Activated T-cell treated with anti-CD3 and anti-CD28 coated beads for 48 hours (primary cell): ENCODE measurements at places on chromosomes 11 and 22.

DNA sequence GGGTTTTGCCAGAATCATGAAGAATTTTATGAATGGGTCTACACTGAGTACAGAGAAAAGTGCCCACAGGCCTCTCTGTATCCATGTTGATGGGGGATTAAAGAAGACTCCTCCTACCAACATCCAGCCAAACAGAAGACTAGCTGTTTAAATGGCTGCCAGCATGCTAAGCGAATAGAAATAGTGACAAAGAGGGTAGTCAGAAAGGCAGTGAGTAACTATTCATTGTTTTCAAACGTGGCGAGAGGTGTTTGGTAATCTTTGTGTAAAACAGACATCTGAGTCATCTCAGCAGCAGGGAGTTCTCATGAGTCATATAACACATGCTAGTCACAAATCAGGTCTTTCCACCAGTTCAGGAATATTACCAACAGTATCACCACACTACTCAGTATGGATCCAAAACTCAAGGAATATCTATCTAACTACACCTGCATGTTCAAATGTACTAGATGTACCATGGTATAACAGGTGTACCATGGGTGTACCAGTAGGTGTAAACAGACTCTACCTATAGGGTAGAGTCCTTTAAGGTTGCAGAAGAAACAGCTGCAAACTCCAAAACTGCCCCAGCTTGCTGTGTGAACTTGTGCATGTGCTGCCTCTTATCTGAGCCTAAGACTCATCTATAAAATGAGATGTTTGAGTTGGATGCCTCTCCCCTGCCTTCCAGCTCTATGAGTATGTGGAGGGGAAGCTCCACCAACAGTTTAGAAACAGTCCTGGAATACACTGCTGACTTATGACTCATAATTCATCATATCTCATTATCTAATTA lies 82.0 kb downstream of the SLC1A2 start:
- no peak for DNase-seq

DNA sequence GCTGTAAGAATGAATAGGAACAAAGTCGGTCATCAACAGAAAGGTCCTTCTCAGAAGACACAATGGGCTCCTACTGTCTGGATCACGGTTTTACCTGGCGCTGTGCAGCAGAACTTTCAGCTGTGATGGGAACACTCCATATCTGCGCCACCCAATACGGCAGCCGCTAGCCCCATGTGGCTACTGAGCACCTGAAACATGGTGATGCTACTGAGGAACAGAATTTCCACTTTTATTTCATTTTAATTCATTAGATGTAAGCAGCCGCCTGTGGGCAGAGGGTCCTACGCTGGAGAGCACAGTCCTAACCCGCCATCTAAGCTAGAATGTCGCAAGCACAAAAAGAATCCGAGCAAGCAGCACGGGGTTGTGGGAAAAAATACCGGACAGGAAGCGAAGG lies 2.7 kb downstream of the SULT4A1 start:
- no peak for DNase-seq

- no peak for DNase-seq
Measured at GRCh38 chr11:130599073-130599654, 150.7 kb downstream of the ADAMTS15 start.

DNA sequence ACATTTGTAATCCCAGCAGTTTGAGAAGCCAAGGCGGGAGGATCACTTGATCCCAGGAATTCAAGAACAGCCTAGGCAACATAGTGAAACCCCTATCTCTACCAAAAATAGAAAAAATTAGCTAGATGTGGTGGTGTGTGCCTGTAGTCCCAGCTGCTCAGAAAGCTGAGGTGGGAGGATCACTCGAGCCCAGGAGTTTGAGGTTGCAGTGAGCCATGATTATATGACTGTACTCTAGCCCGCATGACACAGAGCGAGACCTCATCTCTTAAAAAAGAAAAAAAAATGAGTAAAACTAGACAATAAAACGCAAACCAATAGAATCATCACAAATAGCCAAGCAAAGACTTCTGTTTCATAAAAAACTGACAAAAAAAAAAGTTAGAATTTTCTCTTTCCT lies 21.8 kb downstream of the NUCB2 start:
- peak; percentile 56 for DNase-seq

- no peak for DNase-seq
Measured at GRCh38 chr11:22828373-22828772, 1.2 kb downstream of the SVIP start.

DNA sequence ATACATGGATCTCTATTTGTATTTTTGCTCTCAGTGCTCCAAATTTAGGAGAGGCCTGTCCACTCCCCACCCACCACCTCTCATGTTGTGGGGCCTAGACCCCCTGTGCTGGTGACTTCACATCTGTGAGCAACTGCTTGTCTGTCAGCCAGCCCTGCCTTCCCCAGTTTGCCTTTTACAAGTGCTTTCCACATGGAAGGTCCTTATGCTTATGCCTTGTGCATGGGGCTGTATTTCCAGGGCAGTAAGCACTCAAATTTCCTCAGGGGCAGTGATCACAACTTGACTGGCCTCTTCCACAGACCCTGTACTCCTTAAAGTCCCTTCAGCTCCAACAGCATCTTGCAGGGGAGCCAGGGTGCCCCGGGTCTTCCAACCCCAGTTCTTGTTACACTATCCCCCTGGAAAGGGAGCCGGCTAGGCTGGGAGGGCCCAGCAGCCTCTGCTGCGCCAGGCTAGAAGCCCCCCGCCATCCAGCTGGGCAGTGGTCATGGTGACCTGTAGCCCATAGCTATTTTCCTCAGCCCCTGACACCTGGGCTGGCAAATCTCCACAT lies 29.9 kb downstream of the GDPD5 start:
- no peak for DNase-seq

- DNase-seq, result no peak
Measured at GRCh38 chr11:86015699-86016098, 53.2 kb downstream of the PICALM start.

- DNase-seq, result no peak
Measured at GRCh38 chr11:10333490-10333889, 28.6 kb downstream of the ADM start.

GRCh38 chr11:76226626-76227025 lies 20.3 kb upstream of the WNT11 start:
- DNase-seq, result no peak

- no peak for DNase-seq
Measured at GRCh38 chr11:48074425-48075181, 94.2 kb downstream of the PTPRJ start.

- no peak for DNase-seq
Measured at GRCh38 chr11:94766713-94767206, 1.4 kb upstream of the AMOTL1 start.

DNA sequence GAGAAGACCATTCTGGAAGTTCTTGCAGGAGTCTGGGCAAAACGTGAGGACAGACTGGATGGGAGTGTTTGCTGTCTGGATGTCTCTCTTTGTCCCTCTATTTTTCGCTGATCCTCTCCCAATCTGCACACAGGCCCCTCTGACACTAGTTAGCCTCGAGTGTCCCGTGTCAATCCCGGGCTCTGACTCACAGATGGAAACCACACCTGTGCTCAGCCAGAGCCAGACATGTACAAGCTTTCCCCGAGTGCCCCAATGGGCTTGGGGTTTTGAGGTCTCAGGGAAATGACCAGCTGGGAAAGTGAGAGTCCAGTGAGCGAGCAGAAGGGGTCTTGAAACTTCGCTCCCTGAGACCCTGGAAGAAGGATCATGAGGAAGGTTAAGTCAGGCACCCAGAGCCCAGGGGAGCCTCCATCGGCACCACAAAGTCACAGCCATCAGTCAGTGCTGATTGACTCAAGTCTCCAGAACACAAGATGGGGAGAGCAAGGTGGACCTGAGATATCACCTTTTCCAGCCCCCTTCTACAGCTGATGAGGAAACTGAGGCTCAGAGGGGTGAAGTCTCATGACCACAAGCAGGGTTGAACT lies 13.9 kb downstream of the APOL2 start:
- no peak for DNase-seq

DNA sequence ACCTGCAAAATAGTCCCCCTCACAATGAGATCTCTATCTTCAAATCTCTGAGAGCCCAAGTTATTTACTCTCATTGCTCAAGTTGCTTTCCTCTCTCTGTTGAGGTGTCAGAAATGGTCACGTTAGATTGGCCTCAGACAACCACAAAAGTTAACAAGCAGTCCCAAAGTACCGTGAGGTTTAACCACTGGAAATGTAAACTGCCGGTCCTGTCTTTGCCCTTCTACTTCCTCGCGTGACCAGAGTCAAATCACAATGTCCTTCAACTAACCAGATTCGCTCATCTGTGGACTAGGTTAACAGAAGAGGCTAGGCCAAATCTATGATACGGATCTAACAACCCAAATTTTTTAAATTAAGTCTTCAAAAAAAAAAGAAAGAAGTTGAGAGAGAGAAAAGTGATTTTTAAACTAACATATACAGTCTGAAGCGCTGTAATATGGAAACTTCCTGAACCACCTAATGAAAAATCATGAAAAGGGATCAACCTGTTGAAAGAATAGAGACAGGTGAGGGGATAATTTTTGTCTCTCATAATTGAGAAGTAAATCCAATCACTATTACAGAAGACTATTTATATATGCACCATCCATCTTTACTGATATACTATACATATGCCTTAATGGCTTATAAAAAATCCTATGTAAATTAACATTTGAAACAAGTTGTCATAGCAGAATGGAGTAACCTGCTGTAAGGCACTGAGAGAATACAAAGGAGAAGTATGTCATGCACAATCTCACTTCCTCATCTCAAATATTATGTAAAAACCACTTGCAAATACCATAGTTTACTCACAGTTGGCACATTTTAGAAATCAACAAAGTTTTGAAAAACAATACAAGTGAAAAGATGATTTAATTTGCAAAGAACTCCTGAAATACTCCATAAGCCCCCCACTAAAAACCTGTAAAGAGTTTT lies 3.3 kb upstream of the JAML start:
- no peak for DNase-seq

GRCh38 chr11:83367745-83368144 lies 81.6 kb upstream of the CCDC90B start:
- no peak for DNase-seq

DNA sequence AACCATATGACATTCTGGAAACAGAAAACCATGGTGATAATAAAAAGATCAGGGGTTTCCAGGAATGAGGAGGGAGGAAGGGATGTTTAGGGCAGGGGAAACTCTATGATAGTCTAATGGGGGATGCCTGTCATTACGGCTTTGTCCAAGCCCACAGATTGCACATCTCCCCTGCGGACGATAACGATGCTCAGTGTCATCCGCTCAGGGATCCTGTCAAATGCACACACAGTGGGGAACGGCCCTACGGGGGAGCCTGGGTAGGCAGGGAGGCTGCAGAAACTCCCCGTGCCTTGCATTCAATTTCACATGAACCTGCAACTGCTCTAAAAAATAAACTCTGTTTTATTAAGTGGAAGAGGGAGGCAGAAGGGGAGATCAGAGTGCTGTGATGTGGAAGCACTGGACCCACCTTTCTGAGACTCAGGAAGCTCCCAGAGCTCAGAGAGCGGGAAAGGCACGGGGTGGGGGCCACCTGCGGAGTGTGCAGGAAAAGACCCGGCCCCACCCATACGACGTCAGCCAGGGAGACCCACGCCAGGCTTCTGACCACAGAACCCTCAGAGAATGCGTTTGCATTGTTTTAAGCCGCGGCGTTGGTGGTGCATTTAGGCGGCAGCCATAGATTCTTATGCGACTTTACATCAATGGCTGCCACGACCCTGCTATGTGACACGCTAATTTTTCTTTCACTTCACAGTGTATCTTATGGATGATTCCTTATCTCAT lies 543.5 kb downstream of the BRD1 start:
- no peak for DNase-seq

DNA sequence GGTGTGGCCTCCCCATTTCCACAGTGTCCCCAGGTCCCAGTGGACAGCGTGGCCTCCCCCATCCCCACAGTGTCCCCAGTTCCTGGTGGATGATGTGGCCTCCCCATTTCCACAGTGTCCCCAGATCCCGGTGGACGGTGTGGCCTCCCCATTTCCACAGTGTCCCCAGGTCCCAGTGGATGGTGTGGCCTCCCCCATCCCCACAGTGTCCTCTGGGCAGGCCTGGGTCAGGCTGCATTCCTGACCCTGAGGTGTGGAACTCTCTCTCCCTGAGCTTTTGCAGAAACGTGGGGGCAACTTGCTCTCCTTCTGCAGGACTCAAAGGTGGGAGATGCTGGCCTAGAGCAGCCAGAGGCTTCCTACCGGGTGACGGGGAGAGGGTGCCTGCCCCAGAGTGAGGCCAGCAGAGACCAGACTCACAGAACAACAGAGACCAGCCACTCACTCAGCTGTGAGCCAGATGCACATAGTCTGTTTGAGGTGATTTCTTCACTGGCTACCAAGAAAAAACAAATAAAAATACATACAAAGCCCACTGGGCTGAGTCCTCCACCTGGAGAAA lies 85.8 kb upstream of the FGF3 start:
- DNase-seq, result no peak

DNA sequence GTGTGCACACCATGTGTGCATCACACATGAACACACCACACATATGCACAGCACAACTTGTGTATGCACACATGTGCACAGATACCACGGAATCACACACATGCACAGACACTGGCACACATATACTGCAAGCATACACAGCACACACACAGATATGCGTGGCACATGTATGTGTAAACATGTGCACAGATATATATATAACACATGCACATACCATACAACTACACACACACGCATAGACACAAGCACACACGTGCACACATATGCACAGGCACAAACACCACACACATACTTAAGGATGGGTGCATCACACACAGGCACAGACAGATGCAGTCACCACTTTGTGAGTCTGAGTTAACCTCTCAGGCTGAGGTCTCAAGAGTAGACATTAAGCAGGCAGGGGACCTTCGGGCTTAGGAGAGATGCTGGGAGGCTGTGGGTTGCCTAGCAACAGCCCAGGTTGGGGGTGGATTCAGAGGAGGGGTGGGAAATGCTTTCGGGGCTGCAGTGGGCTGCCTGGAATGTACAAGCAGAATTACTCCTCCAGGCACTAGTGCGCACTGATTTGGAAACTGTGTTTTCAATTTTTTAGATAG lies 82.9 kb downstream of the MYO18B start:
- DNase-seq, result no peak

- DNase-seq, result no peak
Measured at GRCh38 chr11:43573873-43574272, 106.7 kb upstream of the HSD17B12 start.

DNA sequence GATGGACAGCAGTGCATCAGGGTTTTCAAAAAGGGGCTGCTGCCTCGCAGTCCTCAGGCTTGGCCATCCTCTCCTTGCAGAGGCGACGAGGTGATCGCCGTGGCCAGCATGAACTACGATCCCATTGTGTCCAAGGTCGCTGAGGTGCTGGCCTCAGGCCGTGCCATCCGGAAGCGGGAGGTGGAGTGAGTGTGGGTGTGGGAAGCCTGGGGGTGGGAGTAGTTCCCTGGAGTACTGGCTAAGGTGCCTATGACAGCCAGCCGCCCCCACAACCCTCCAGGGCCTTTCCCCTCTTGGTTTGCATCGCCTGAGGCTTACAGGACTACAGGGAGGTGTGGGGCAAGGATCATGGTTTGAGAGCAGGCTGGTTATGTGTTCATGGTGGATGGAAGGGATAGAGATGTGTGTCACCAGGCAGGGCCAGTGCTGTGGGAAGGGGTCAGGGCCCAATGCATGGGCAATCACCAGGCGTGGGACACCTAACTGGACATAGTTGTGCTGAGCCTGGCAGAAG lies 2.1 kb upstream of the LZTR1 start:
- DNase-seq, result no peak

GRCh38 chr22:38403812-38404211 lies 51.2 kb downstream of the KCNJ4 start:
- DNase-seq, result no peak
